Hematopoietic multipotent progenitor cell (in vitro differentiated cells): ENCODE measurements at places on chromosomes 2 and 18. TPM values are rescaled to one million over a fixed set of nuclear protein-coding genes. Genes with fewer than 3 reads are reported as not detected.

DNA sequence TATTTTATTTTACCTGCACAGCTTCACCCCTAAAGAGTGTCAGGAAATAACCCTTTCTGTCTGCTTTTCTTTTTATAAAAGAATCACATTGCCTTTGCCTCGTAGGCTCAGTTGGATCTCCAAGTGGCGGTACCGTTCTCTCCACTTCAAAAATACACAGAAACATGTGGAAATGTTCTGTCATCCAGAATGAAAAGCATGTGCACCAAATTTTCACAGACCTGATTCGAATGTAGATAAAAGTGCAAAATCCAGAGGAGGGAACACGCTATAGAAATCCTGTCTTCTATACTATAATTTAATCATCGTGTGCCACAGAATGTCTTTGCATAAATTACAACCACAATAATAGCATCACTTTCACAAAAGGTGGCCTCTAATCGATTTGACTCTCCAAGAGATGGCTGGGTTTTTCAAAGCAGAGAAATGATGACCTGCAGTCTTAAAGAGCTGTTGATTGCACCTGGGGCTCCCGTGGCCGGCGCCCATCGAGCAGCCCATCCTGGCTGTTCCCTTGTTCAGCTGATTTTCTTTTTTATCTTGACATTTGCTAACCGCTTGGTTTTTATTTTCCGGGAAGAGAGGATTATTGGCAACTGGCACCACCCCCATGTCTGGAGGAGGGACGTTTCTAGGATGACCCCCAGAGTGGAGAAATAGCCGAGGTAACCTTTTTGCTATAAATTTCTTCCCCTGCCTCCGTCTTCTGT is 290.2 kb downstream of the SOX11 start:
- no peak for DNase-seq

- no peak for DNase-seq
These were observed 4.0 kb downstream of the B4GALT6 start for GRCh38 chr18:31680433-31680811.

- no peak for DNase-seq
These were observed 198.5 kb downstream of the FHOD3 start for GRCh38 chr18:36496022-36496421.

GRCh38 chr2:188199716-188200128 is 92.0 kb upstream of the GULP1 start:
- no peak for DNase-seq

GRCh38 chr2:102142829-102143449 is 393 bp downstream of the IL1R1 start:
- no peak for DNase-seq

- DNase-seq: no peak
These were observed 371.5 kb downstream of the LNPK start for GRCh38 chr2:175630280-175631244.

GRCh38 chr18:55114876-55115275 is 155.6 kb upstream of the CCDC68 start:
- DNase-seq: no peak

DNA sequence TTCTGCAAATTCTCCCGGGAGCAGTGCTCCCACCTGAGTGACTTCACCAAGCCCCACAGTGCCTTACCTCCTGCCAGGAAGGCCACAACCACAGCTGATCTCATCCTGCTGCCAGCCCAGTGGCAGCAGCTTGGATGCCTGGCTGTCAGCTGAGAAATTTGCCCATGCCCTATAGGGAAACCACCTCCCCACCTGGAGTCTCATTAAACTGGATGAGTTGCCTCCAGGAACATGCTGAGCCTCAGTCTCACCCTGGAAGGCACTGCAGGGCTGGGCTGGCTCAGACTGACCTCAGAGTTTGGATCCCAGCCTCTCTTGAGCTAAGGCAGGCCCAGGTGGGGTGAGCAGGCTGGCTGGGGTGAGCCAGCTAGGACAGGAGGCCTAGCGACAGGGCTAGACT is 23.3 kb downstream of the REEP1 start:
- no peak for DNase-seq

- no peak for DNase-seq
These were observed 67.5 kb downstream of the GPR39 start for GRCh38 chr2:132484144-132484543.

IMPA2 gene
- total RNA-seq: 83.7 TPM

DOK6 gene
- total RNA-seq: 1.3 TPM
